SW 1271 (cell line): ENCODE measurements at places on chromosomes 12 and 14.
A peak's percentile ranks its signal among the peaks of the same experiment; 100 is the strongest.

DNA sequence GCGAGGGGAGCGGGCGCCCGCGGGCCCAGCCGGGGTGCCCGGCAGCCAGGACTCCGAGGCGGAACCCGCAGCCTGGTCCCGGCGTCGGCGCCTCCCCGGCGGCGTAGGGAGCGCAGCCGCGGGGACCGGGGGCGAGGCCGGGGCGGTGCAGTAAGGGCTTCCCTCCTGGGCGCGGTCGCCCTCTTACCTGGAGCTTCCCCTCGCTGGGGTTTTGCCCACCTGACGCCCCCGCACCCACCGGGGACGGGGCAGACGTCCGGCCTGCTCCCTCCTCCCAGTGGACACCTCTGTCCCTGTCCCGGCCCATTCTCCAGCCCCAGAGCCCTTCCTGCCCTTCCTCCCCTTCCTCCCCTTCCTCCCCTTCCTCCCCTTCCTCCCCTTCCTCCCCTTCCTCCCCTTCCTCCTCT, 413 bp upstream of the TUBA1C start:
- no peak for DNase-seq

- no peak for DNase-seq
Measured at GRCh38 chr12:11793921-11794710, 144.6 kb downstream of the ETV6 start.

DNA sequence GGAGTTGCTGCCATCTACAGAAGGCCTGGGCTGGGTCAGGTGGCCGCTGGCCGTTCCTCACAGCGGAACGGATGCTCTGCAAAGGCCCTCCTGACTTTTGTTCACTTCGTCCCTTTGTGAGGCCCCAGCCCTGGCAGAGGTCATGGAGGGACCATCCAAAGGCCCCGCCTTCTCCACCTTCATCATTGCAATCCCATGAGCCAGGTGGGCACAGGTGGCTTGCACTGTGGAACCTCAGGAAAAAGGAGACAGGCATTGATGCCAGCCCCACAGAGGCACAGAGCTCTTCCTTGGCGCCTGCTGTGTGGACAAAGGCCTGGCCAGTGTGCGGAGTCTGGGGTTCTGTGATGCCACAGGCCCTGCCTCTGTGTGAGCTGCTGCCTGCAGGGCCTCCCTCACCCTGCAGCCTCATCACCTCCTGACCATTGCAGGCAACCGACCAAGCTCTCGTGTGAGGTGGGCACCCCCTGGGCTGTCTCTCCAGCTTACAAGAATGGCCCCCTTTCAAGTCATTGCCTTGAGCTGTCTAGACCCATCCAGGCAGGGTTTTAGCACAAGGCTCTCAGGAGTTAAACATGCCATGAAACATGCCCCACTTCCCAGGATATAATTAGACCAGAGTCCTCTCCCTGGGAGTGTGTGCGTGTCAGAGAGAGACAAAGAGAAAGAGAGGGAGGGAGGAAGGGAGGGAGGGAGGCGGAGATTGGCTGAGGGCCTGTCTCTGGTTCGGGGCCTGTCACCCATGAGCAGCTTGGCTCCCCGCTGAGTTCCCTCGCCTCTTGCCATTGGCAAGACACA, 19.3 kb downstream of the NFKBIA start:
- no peak for DNase-seq

GRCh38 chr12:49369411-49370145, 2.3 kb downstream of the SPATS2 start:
- peak; percentile 66 for DNase-seq

DNA sequence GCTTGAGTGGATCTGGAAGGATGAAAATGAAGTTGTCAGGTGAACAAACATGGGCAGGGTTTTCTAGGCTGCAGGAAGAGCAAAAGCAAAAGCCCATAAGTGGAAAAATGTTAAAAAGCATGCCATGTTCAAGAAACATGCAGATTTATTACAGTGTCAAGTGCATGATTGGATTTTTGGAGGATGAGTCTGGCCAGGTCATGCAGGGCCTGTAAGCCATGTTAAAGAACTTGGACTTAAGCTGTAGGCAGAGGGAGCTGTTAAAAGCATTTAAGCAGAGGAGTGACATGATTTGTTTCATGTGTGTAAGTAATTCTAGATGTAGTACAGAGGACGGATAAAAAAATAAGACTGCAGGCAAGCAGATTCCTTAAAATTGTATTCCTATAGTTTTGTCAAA, 16.3 kb upstream of the SINHCAF start:
- no peak for DNase-seq

- no peak for DNase-seq
Measured at GRCh38 chr12:12979126-12979525, 20.9 kb downstream of the HEBP1 start.

DNA sequence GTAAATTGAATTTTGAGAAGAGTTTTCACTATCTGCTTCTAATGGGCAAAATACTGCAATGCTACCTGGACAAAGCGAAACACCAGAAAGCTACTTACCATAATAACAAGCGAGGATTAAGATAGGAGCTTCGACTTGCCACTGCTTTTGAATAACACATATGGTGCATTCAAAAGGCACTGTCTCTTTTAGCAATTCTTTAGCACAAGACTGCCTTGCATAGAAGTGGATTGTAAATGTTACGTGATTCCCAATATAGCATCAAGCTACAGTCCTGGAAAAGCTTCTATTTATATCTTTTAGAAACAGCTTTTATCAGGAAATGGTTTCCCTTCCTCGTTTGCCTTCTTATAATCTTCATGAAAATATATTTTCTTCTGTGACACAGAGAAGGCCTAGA, 258.7 kb upstream of the PDE3A start:
- no peak for DNase-seq

DNA sequence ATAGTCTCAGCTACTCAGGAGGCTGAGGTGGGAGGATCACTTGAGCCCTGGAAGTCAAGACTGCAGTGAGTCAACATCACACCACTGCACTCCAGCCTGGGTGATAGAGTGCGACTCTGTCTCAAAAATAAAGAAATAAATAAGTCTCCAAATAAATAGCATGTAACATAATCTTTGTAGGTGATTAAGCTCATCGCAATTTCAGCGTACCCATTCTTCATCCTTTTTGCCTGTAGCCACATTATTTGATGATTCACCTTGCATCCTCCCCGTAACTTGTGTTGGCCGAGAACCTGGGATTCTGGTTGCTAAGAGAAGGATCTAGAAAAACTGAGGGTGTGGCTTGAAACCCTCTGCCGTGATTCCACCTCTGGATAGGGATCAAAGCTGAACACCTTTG, 115.1 kb downstream of the GALC start:
- DNase-seq = no peak

GRCh38 chr12:52220477-52220876, 12.6 kb upstream of the KRT7 start:
- DNase-seq = no peak

- DNase-seq = no peak
Measured at GRCh38 chr14:101253948-101254347, 307.3 kb upstream of the DIO3 start.

GRCh38 chr12:6374028-6374785, 1.2 kb downstream of the SCNN1A start:
- DNase-seq = no peak

DNA sequence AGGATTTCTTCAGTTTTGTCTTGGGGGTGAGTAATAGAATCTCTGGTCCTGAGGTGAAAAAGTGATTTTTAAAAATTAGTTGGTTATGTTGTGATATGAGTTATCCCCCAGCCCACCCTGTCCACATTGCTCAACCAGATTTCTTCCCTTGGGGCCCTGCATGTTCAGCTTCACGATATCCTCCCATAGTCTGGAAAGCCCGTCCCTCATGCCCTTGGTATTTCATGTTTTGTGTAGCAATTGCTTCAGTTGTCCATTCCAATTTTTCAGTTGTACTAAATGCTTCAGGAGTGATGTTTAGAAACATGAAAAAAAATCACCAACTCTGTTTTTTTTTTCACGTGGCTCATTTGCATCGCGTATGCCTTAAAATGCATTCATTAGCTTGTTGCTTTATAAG, 17.5 kb upstream of the BICD1 start:
- DNase-seq = no peak

GRCh38 chr14:103122947-103123633, at the start of gene TNFAIP2:
TSS of gene TNFAIP2 (plus strand) at chr14:103123461. CDS start at chr14:103126458, 2,997 bp downstream.
- DNase-seq = no peak

GRCh38 chr12:90999966-91000365, 4.8 kb downstream of the EPYC start:
- no peak for DNase-seq
